ENCODE measurements at places on chromosomes 6 and 20. TPM values are rescaled to one million over a fixed set of nuclear protein-coding genes. Genes with fewer than 3 reads are reported as not detected.

TINAG gene
- 0.41 TPM for total RNA-seq

GRCh38 chr20:57229490-57229889 is 37.0 kb downstream of the BMP7 start:
- DNase-seq = no peak

GRCh38 chr6:169577974-169578373 is 123.9 kb downstream of the WDR27 start:
- DNase-seq = no peak

DNA sequence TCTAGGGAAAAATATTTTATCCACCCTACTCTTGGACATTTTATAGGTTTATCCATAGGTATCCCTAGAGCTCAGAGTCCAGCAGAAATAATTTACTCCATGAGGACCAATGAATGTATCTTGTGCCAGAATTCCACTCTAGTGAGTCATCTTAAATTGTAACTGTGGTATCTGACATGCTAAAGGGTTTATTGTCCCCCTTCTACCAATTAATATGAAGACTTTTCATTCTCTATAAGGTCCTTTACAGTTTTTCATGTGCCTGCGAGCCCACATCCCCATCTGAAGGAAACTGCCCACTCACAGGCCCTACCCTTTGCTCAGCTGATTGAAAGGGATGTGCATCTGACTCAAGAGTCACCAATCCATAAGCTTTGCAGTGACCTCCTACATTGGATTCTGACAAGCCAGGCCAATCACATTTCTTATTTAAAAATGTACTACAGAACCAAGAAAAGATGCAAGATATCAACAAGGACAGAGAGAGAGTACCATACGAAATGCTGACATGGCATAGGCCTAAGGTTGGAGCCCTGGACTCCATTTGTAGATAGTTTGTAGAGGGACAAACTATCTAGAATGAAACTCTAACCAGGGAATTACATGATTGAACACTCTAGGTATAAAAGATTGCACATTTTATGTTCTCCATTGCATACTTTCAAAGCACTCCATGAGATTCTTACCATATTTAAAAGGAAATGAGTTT is 93.4 kb upstream of the DEFB112 start:
- DNase-seq = no peak

GRCh38 chr6:115133790-115134189 is 791.0 kb upstream of the HS3ST5 start:
- no peak for DNase-seq

PSORS1C2 gene
- not detected for total RNA-seq

CFAP206 gene
- total RNA-seq = 2.0 TPM

PTGIS gene
- total RNA-seq = 7.7 TPM

GRCh38 chr6:18031189-18031588 is 43.8 kb upstream of the KIF13A start:
- no peak for DNase-seq

Measured in frontal cortex (tissue), 4 donors.